ENCODE measurements at places on chromosomes 7 and 10. TPM values are rescaled to one million over a fixed set of nuclear protein-coding genes. Genes with fewer than 3 reads are reported as not detected.

Gene FGL2
- 1.7 TPM for total RNA-seq

DNA sequence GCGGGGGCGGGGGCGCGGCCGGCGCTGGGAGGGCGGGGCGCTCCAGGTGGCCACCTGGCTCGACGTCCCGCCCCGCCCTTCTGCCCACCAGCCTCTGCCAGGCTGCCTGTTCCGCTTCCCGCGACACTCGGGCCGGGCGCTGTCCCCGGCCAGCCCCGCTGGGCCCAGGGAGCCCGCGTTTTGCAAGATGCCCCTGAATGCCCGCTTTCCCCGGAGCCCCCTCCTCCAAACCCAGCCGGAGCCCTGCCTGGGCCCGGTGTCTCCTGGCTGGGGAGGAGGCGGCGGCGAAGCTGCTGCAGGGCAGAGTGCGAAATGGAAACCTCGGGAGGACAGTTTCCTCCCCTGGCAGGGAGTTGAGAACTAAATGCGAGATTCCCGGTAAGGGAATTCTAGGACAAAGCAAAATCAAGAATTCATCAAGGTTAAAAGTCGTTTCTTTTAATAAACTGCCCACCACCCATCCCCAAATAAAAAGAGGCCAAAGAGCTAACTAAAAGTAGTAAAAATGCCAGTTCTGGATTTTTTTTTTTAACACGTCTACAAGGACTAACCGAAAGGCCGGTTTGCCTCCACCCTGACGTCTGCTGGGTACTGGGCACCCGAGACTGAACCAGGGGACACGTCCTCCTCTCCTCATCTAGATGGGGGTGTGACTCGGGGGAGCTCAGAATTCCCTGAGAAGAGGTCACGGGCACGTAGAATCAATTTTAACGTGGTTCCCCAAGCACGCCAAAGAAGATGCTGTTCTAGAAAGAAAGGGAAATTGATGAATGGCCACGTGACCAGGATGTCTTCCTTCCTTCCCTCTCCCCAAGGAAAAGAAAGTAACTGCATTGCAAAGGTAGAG, 200.4 kb upstream of the NFE2L3 start:
- peak overlapping the region; percentile 69 for H3K4me3 ChIP-seq
- H3K4me1 ChIP-seq: peaks cover 23% of the 10 kb centered on the region
- H3K27me3 ChIP-seq: no peaks in the 10 kb centered on the region
- H3K36me3 ChIP-seq: no peaks in the 10 kb centered on the region

DNA sequence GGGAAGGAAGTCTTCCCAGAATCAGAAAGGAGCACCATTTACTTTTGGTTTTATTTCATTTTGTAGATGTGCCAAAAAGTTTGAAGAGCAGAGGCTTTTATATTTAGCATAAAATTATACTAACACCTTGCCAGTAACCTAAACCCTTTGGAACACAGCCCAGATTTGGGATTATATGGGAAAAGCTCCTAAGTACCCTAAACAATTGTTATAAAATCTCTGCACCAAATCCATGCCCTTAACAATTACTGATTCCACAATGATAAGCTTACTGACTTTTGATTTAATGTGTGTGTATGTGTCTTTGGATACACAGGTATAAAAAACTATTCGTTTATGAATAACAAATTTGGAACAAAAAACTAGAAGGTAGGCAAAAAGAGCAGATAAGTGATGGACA, 39.0 kb upstream of the TMEM229A start:
- no peak overlapping the region for H3K27ac ChIP-seq
- no peak for DNase-seq
- H3K4me3 ChIP-seq: no peak overlapping the region
- no peaks in the 10 kb centered on the region for H3K27me3 ChIP-seq
- no peaks in the 10 kb centered on the region for H3K4me1 ChIP-seq
- no peaks in the 10 kb centered on the region for H3K36me3 ChIP-seq

Gene SAMD9
- total RNA-seq: 18.1 TPM

DNA sequence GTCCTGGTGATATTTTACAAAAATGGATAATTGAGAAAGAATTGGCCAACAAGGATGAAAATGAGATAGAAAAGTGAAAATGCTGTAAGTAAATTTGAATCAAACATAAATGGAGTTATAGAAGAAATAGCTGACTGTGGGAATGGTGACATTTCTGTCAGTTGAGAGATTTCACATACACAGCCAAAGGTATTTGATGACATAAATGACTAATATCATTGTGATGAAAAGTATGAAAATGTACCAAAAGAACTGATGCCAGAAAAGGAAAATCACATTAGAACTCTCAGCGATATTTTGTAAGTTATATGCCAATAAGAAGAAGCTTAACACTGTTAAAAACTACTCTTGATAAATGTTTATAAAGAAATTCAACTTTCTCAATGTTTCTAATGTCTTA, 54.9 kb downstream of the TFPI2 start:
- H3K27ac ChIP-seq: no peak overlapping the region
- no peak for DNase-seq
- no peaks in the 10 kb centered on the region for H3K27me3 ChIP-seq

Gene FOXI2
- total RNA-seq: not detected

GRCh38 chr7:92244808-92245486, 767 bp downstream of the KRIT1 start:
- peak overlapping the region; percentile 93 for H3K4me3 ChIP-seq
- no peaks in the 10 kb centered on the region for H3K4me1 ChIP-seq

DNA sequence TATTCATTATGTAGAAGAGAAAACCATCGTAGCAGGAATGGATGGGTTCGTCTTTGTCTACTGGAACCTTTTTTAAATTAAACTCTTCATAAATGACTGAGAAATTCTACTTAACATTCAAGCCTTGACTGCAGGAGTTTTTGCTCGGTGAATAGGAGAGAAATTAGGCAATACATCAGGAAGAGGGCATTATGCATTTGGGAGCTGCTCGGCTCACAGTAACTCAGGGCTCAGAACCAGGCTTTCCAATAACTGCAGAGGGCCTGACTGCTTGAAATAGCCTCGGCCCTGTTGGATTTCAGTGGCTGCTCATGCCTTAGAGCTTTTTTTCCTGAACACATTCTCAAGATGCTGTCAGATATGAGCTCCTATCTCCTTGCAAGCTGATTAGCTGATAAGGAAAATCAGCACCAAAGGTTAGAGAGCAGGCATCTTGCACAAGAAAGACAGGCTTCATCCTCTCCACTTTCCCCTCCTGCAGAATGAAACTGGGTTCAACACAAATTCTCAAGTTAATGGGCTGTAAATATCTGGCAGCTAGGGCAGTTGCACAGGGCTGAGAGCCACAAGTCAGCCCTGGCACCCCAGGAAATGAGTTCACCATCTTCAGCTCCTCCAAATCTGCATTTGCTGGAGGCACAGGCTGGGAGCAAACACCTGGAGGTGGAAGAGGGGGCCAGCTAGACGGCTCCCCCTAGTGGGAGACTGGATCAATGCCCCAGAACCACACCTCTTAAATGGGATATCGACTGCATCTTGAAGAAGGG, 24.3 kb downstream of the TECTB start:
- no peak for DNase-seq
- no peaks in the 10 kb centered on the region for H3K4me1 ChIP-seq
- no peak overlapping the region for H3K27ac ChIP-seq
- no peak overlapping the region for H3K4me3 ChIP-seq
- no peaks in the 10 kb centered on the region for H3K27me3 ChIP-seq

- no peak overlapping the region for H3K27ac ChIP-seq
- no peak for DNase-seq
- no peaks in the 10 kb centered on the region for H3K36me3 ChIP-seq
- H3K4me1 ChIP-seq: no peaks in the 10 kb centered on the region
- no peak overlapping the region for H3K4me3 ChIP-seq
Observed at GRCh38 chr7:27339478-27339877, 96.9 kb downstream of the EVX1 start.

DNA sequence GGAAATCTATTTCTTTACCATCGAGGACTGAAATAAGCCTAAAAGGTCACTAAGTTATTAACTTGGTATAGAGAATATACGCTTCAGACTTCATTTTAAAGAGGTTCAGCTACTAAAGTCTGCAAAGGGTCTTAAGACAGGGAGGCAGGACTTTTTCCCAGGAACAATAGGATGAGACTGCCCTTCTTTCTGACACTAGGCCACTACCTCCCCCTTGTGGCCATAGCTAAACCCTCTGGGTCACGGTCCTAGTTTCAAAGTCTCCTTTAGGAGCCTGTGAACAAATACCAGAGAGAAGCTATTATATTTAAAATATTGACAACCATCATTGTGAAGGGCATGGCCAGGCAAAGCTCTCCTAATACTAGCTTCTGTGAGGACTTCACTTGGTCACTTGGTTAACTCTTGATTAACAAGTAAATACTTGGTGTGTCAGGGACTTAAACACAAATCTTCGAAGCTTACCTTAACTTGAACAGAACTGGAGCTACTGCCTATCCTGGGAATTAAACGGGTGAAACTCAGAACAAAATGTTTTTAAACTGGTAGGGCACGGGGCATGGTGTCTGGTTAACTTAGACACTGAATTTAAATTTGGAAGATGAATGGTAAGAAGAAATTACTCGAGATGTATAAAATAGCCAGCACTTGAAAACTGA, 75.6 kb downstream of the CCDC6 start:
- H3K36me3 ChIP-seq: peaks cover 7% of the 10 kb centered on the region
- DNase-seq: no peak
- no peak overlapping the region for H3K4me3 ChIP-seq

- no peak for DNase-seq
- no peak overlapping the region for H3K4me3 ChIP-seq
- H3K36me3 ChIP-seq: no peaks in the 10 kb centered on the region
- no peak overlapping the region for H3K27ac ChIP-seq
Observed at GRCh38 chr7:101618207-101618839, 10.8 kb downstream of the MYL10 start.

DNA sequence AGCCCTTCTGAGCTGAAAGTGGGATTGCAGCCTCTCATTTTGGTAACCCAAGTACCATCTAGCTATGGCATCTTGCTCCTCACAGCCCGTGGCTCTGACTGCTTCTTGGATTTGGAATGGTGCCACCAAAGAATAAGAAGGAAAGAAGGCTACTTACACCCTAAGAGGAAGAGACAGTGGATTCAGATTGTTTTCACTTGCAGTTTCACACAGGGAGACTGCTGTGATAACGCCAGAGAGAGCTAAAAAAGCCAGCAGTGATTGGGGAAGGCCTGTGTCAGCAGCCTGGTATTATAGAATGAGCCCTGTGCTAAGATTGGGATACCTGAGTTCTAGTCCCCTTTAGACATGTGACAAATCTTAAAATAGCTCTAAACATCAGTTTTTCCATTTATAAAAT, 3.6 kb upstream of the LRRC4 start:
- H3K4me1 ChIP-seq: peaks cover 49% of the 10 kb centered on the region
- DNase-seq: no peak
- H3K36me3 ChIP-seq: peaks cover 2% of the 10 kb centered on the region
- H3K27me3 ChIP-seq: no peaks in the 10 kb centered on the region
- H3K4me3 ChIP-seq: no peak overlapping the region

DNA sequence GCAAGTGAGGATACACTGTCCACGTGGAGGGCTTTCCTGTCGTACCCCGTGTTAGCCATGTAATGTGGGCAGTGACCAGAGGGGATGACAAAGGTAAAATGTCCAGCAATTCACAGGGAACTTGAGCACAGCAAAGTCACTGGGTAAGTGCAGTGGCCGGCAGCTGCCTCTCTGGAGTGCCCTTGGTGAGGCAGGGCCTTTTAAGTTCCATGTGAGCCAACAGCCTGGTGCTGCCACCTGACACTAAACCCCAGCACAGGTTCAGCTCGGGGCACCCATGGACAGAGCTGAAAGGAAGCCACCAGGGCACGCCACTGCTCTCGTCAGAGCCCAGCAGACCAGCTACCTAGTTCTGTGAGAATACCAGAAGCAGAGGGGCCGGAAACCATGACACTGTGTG, 168.3 kb downstream of the PRKAG2 start:
- DNase-seq: no peak
- no peaks in the 10 kb centered on the region for H3K36me3 ChIP-seq
- peaks cover 3% of the 10 kb centered on the region for H3K4me1 ChIP-seq
- no peaks in the 10 kb centered on the region for H3K27me3 ChIP-seq
- H3K27ac ChIP-seq: no peak overlapping the region

DNA sequence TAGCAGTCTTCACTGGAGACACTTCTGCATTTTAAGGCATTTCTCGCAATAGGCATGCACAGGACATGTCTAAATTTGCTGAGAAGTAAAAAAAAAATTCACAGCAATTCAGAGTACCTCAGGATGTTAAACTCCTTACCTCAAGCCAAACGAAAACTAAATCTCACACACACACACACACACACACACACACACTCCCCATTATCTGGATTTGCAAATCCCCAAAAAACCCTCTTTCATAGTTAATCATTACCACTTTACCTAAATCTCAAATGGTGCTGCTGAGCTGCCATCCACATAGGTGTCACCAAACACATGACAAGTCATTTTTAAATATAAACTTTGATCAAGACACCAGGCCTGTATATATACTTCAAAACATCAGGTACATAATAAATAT, 31.8 kb downstream of the CACNA2D1 start:
- no peak for DNase-seq
- H3K27ac ChIP-seq: no peak overlapping the region
- H3K36me3 ChIP-seq: no peaks in the 10 kb centered on the region
- no peak overlapping the region for H3K4me3 ChIP-seq

- no peak overlapping the region for H3K4me3 ChIP-seq
- H3K27ac ChIP-seq: peak overlapping the region; percentile 47
- H3K4me1 ChIP-seq: peaks cover 32% of the 10 kb centered on the region
Observed at GRCh38 chr7:30463405-30464145, 15.0 kb downstream of the NOD1 start.

DNA sequence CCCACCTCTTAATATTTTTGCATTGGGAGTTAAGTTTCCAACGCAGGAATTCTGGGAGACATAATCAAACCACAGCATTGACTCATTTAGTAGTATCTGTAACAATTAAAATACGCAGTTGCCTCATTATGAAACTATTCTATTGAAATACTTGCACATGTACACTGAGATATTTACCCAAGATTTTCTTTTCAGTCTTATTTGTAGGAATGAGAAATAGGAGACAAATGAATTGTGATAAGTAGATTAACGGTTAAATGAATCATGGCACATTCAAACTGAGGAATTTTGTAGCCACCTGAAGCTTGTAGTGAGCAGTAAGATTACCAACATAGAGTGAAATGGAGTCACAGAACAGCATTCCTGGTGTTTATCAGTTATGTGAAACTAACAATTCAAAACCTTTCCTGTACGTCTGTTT, 18.1 kb downstream of the RP9 start:
- no peaks in the 10 kb centered on the region for H3K27me3 ChIP-seq
- no peak for DNase-seq
- 0 out of 2 replicates have a peak, but pooled peaks cover 4% of the 10 kb centered on the region for H3K36me3 ChIP-seq
- no peak overlapping the region for H3K4me3 ChIP-seq
- no peak overlapping the region for H3K27ac ChIP-seq

Gene PSD
- total RNA-seq: 0.56 TPM

DNA sequence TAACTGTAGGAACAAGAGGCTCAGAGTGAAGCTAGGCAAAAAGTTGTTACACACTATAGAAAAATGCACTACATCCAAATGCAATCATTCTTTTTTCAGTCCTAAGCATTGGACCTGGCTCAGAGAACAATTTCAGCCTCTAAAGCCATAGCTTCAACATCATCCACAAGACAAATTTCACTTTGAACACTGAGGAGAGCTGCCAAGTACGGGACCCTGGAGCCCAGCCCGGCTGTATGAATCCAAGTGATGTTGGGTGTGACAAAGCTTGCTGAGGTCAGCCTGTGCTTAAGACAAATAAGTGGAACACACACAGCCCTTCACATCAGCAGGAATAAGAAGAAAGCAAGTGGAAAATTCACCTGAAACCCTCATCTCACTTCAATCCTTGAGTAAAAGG, 233.1 kb upstream of the PFKP start:
- no peaks in the 10 kb centered on the region for H3K4me1 ChIP-seq
- no peak overlapping the region for H3K27ac ChIP-seq
- H3K27me3 ChIP-seq: peaks cover 1% of the 10 kb centered on the region
- no peak overlapping the region for H3K4me3 ChIP-seq
- DNase-seq: no peak
- H3K36me3 ChIP-seq: no peaks in the 10 kb centered on the region

GRCh38 chr10:104038537-104038936, 47.1 kb downstream of the COL17A1 start:
- DNase-seq: no peak
- H3K27me3 ChIP-seq: no peaks in the 10 kb centered on the region
- no peak overlapping the region for H3K27ac ChIP-seq
- H3K4me1 ChIP-seq: no peaks in the 10 kb centered on the region

All from GM12878 (cell line).